ENCODE measurements at places on chromosomes 4 and X.

DNA sequence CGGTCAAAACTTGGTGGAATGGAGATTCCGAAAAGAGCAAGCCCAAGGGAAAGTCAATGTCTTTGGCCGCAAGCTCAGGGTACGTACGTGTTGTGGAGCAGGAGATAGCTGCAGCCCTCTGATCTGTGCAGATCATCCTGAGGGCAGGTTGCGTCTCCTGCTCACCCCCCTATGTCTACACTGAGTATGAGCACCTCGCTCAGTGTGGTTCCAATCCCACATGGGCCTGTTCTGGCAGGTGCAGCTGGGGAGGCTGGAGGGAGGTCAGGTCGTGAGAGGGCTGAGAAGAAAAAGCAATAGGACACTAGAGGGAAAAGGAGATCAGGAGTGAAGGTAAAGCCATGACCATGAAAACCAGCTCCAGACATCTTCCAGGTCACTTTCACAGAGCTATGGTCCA lies 142.1 kb downstream of the DCTD start:
- no peak for DNase-seq

DNA sequence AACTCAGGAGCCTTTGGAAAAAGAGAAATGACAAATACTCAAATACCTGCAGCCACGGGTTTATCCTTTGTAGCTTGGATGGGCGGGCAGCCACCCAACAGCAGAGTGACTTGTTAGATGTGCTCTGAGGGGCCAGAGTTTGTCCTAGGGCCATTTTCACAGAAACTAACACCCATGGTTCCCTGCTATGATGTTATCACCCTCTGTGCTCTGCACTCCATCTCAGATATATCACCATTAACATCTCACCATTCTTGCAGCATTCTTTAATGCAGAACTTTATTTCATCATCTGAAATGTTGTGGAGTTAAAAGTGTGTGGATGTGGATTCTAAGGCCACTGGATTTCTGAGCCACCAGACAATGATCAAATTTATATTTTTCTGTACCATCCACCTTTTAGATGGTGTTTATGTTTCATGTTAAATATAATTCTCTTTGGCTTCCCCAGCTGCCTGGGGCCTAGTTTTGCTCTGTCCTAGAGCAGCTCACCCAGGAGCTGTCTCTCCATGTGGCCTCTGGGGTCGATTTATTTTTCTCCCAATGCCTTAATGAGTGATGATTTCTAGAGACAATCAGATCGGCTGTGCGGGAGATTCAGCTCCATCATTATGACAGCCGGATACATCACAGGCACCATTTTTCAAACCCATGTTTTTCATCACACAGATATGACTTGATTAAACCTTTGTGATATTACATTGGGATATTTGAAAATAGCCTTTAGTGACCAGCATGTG lies 380.8 kb downstream of the BCOR start:
- DNase-seq, result no peak

GRCh38 chr4:85431881-85432485 lies 43.0 kb upstream of the ARHGAP24 start:
- no peak for DNase-seq

DNA sequence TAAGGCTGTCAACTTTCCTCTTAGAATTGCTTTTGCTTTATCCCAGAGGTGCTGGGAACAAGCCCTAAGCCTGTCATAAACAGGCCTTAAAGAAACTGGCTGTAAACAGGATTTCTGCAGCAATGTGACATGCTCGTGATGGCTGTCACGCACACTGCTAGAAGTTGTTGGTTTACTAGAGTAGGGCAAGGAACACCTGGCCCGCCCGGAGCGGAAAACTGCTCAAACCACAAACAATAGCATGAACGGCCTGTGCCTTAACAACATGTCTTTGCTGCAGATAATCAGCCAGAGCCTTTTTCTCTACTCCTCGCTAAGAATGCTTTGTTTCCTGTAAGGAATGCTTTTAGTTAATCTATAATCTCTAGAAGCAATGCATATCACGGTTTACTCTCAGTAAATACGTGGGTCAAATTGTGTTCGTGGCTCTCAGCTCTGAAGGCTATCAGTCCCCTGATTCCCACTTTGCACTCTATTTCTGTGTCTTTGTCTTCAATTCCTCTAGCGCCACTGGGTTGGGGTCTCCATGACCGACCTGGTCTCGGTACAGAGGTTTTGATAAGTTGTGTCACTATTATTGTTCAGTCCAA lies 318.3 kb downstream of the GLUD2 start:
- DNase-seq, result no peak

DNA sequence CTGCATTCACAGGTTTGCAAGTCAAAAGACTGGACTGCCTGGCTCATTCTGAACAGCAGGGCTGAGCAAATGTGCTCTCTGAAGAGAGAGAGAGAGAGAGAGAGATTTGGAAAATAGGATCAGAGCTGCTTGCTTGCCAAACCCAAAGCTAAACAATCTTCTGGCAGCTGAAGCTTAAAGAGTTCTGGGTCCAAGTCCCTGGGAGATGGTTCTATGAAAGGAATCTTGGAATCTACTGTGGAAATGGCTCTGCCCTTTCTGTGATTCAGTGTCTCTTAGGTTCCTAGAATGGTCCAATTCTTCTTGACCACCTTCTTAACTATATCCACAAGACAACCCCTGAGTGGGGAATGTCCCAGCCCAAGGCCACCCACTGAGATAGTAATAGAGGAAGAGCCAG lies 66.1 kb upstream of the EFNB1 start:
- DNase-seq, result no peak

GRCh38 chrX:124383354-124383753 lies 37.0 kb downstream of the SH2D1A start:
- DNase-seq, result no peak

DNA sequence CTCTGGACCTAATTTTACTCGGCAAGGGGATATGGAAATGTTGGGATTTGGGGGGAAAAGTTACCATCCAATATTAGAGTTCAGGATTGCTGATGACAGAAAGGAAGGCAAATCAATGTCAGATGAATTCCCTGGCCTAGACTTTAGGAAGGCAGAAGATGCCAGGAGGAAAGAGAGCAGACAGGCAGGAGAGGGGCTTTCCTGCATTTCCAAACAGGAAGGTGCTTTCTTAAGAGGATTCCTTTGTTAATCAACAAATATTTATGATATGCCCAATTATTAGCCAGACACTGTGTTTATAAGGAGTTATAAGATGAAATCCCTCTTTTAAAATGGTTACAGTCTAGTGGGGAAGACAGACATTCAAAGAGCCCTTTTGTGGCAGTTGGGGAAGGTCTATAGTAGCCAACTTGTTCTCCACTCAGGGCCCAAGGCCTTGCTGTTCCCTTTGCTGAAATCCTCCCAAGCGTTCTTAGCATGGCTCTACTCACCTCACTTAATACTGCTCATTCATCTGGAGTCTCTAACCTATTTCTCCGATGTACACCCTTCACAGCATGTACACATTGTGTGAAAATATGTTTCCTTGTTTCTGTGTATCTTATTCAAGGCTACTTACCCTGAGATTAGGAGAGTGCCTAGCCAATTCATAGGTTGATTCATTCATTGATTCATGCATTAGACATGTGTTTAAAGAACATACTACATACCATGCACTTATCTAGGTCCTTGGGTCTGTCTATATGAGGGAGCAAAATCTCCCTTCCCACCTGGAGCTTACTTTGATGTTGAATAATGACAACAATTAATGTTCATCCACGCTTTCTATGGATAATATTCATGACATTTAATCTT lies 5.3 kb downstream of the IGFBP7 start:
- no peak for DNase-seq

DNA sequence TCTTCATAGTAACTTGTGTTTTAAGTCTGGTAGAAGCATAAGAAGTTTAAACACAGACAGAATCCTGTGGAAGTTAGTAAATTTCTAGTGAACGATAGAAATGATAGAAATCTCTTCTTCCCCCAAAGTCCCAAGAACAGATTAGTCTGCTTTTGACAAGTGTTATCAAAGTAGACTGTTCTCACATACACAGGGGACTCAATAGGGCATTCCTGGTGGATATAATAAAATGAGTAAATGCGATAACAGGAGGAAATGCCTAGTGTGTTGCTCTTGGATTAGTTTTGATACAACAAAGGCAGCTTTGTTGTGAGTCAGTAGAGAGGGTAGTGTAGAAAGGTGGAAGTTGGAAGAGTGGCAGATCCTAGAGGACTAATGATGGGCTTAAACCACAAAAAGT lies 43.5 kb downstream of the CLCN3 start:
- no peak for DNase-seq

- DNase-seq, result no peak
These were observed 17.0 kb downstream of the PAQR3 start for GRCh38 chr4:78922207-78922606.
